Activated T-cell treated with anti-CD3 and anti-CD28 coated beads for 1 hour (primary cell): ENCODE measurements at places on chromosomes 4 and X.

DNA sequence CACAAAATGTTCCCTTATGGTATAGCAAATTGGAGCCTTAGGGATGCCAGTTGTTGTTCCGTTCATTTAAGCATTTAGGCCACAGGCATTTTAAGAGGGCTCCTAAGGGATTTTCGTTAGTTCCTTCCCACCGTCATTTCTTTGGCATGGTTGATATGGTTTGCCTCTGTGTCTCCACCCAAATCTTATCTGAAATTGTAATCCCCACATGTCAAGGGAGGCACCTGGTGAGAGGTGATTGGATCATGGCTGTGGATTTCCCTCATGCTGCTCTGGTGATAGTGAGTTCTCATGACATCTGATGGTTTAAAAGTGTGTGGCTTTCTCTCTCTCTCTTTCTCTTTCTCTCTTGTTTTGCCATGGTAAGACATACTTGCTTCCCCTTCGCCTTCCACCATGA lies 104.1 kb downstream of the ASB9 start:
- DNase-seq = no peak

DNA sequence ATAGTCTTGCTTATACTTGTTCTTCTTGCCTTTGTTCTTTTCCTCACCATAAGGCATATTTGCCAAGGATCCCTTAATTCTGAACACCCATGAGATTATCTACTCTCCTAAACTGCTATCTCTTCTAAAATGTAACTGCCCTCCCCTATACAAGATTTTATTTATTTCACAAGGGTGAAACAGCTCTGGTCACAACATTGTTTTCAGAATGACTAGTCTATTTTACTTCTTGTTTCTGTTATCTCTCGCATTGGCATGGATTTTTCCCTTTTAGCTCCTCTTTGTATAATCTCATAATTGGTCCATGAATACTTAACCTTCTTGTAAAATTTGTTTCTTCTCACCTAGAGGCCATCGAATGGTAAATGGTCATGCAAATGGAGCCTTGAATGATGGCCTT lies 17.2 kb upstream of the COL25A1 start:
- no peak for DNase-seq

- no peak for DNase-seq
These were observed 260.6 kb upstream of the MAD2L1 start for GRCh38 chr4:120327276-120327675.

- DNase-seq = no peak
These were observed 71.7 kb upstream of the S100G start for GRCh38 chrX:16578218-16578617.

DNA sequence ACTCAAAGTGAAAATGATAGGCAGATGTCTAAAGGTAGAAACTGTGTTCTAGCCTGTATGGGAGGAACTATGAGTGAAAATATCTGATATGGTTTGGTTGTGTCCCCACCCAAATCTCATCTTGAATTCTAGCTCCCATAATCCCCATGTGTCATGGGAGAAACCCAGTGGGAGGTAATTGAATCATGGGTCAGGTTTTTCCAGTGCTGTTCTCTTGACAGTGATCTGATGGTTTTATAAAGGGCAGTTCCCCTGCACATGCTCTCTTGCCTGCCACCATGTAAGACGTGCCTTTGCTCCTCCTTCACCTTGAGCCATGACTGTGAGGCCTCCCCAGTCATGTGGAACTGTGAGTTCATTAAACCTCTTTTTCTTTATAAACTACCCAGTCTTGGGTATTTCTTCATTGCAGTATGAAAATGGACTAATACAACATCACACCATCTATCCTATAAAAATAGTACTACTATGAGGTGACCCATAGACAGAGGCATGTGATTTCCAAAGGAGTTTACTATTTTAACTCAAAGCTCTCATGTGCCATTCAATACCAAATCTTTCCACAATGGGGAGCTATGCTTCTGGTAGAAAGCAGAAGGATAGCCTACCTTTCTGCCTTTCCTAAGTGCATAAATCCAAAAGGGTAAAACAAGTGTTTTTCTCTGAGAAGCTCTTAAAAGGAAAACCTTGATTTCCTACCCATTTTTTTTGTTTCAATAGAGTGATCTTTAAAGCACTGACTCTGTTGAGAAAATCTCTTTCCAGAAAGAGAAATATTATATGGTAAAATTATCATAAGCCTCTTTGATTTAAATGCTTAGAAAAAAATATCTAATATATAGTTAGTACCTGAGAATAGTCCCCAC lies 38.8 kb downstream of the SEC31A start:
- no peak for DNase-seq

GRCh38 chrX:32370456-32371205 lies 840.7 kb downstream of the DMD start:
- no peak for DNase-seq

DNA sequence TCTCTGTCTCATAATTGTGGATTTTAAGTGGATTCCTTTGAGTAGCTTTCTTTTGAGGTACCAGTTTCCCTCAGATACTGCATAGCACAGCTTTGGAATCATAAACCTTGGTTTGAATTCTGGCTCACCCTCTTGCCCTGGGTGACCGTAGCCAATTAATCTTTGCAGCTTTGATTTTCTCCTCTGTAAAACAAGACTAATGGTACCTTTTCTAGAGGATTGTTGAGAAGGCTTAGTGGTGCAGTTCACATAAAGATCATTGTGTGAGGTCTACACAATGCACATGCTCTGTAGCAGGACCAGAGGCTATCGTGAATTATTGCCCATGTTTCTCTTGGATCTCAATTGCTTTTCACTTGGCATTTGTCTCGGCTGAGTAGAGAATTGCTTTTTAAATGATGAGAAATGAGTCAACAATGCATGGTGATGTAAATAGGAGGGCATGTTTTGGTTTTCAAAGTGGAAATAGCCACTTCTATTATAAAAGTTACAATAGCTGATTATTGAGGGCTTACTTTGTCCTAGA lies 47.9 kb downstream of the TMEM131L start:
- no peak for DNase-seq
